Thymus (tissue), 14 donors: ENCODE measurements at places on chromosomes 13 and 19. TPM values are rescaled to one million over a fixed set of nuclear protein-coding genes. Genes with fewer than 3 reads are reported as not detected.

- no peak for DNase-seq
Observed at GRCh38 chr19:51365211-51365964, 800 bp downstream of the ETFB start.

GRCh38 chr19:39208175-39208795 lies 4.2 kb upstream of the SYCN start:
- no peak for DNase-seq

DNA sequence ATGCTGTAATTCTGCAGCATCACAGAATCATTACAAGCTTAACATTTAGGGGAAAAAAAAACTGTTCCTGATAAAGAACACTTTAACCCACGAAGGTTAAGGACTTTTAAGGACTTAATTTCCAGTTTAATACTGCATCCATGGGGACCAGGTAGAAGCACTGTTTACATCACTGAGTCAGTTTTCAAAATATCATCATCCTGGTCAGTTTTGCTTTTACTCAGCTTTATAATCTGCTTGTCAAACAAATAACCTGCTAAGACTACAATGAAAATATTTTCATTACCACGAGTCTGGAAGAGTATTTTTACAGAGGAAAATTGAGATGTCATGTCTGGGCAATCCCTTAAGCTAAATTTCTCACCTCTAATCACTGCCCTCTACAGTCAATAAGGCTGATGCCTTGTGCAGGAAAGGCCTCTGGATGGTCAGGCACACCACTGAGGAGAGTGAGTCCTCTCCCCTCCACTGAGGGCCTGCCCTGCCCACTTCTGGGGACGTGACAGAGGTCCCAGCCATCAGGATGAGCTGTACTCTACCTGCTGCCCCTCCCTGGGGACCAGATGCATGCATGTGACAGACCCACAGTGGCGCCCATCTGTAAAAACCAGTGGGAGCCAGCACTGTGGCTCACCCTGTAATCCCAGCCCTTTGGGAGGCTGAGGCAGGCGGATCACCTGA lies 31.0 kb downstream of the FOXO1 start:
- no peak for DNase-seq

GRCh38 chr19:38917921-38918491 lies 6.0 kb upstream of the CCER2 start:
- DNase-seq = no peak

- DNase-seq = no peak
Observed at GRCh38 chr19:35123573-35123972, 8.0 kb downstream of the FXYD3 start.

Gene HPN
- 0.82 TPM for polyA plus RNA-seq
